CD8-positive, alpha-beta memory T cell (primary cell): ENCODE measurements at places on chromosomes 3 and 15.

- DNase-seq, result no peak
Observed at GRCh38 chr3:2354702-2355101, 256.0 kb downstream of the CNTN4 start.

GRCh38 chr3:13345284-13345683 is 74.8 kb downstream of the NUP210 start:
- no peak for DNase-seq

DNA sequence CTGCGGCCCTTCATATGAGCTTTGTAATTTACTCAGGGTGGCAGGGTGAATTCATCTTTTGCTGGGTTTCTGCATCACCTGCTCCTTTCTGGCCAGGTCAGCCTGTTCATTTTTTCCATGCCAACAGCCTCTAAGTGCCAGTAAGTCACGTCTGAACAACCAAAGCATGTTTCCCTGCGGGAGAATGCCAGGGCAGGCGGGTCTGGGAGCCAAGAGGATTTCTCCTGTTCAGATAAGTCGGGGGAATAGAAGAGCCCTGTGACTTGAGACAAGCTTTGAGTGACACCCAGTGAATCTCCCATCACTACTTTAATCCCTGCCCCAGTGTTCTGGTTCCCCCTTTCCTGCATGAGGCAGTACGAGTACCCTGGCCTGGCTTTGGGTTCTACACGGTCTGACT is 153.1 kb downstream of the PGPEP1L start:
- DNase-seq, result no peak

- no peak for DNase-seq
Observed at GRCh38 chr3:98343647-98344507, 9.8 kb upstream of the OR5K4 start.

DNA sequence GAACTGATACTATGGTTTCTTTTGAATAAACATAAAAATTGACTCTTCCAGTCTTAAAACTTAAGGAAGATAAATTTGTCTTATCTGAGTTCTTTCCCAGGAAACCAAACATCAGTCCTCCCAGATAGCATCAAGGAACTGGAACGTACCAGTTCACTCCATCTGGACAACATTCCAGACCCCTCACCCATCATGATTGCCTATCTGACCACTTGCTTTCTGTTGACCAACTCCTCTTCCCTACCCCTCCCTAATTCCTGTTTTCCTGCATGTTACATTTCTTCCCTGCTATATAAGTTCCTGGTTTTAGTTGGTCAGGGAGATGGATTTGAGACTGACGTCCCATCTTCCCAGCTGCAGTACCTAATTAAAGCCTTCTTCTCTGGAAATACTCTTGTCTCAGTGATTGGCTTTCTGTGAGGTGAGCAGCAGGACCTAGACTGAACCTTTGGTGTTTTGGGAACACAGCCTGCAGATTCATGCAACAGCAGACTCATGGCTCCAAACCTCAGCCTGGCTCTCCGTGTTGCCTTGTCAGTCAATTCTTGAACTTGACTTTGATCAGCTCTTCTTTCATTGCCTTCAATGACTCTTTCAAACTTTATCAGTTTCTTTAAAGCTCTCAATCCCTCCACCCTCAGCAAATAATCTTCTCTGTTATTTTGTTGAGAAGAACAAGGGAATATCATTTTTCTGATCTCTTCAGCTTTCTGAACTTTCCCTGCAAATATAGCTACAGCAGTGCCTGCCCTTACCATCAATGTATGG is 123.6 kb downstream of the RPL22L1 start:
- DNase-seq, result no peak

DNA sequence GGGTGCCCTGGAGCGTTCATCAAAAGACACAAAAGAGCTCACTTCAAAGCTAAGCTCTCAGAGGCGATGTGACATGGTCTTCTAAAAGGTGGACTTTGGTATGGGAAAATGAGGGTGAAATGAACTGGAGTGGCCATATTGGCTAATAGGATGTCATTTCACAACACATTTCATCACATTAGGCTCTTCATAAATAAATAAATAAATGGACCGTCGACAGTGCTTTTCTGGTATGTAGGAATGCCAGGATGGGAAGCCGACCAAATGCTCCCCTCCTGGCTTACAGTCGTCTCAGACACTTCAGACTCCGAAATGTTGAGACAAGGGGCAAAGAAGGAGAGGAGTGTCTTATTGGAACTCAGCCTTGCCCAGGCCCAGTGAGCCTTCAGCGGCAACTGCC is 383.0 kb downstream of the NTRK3 start:
- no peak for DNase-seq

DNA sequence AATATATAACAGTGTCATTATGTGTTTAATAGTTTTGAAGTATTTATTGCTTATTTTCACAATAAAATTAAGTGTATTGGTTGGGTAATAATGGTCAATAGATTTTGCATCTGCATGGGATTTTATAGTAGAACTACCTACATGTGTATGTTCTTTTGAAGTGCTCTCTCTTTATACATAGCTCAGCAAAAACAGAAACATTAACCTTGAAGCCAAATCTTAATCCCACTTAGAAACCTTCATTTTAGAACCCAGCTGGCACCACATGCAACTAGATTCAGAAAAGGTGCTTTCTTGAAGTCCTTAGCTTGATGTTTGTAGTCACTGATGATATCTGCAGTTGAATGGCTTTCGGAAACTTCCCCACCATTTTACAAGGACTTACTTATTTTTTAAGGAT is 146.9 kb upstream of the IL12A start:
- no peak for DNase-seq

DNA sequence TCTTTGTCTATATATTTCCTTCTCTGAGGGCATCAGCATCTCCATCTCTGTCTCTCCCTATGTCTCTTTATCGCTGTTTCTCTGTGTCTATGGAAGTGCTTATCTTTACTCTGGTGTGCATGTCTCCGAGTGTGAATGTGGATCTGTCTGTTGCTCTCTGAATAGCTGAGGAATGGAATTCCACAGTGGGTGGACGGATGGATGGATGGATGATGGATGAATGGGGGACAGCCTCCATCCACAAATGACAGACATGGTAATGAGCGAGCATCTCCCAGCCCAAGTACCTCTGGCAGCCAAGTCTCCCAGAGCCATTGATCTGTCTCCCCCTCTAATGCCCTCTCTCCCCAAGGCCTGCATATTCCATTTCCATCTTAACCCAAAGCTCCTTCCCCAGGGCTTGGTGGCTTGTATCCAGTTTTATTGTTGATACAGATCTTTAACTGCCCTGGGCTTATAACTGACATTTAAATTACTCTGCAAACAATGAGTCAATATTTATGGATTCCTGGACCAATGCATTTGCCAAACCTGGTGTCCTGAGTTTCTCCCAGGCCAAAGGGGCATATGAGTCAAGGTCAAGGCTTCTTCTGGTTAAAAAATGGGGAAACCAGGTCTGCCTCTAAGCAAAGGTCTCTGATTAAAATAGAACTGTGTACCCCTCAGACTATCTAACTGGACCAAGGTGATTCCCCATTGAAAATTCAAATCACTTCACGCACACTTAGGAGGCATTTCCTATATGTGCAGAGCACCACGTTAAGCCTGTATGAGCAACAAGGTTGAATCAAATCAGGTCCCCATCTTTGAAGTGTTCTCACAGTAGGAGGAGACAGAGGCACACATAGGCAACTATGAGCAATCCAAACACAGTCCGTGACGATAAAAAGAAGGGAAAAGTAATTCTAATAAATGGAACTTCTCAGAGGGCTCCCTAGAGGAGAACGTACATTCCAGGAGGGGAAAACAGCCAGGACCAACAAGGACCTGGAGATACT is 109.9 kb downstream of the TLE3 start:
- no peak for DNase-seq

GRCh38 chr3:127156338-127157050 is 36.4 kb upstream of the PRR23E start:
- DNase-seq, result no peak

DNA sequence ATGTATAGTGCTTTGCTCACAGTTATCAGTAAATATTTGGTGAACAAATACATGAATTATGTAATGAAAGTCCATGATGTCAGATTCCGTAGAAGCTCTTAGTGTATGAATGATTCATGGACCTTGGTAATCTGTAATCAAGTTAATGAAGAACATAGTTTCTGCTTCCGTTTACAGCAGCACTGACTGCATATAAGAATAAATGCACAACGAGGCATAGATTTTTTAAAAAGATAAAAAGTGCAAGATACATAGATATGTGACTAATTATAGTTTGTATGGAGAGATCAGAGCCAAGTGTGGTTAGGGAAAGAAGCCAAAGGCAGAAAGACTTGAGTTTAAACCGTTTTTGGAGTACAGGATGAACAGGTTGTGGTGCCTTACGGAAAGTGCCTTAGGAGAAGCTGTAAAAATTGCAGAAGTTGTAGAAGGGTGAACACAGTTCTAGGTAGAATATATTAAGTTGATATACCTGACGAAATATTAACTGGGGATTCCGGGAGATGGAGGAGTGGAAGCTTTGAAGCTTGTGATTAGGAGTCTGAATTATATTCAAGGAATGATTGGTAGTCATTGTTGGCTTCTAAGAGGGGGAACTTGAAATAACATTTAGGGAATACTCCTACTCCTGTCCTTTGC is 293.1 kb downstream of the NLGN1 start:
- no peak for DNase-seq

GRCh38 chr3:187243933-187244524 is 46.7 kb downstream of the RTP1 start:
- DNase-seq, result no peak

DNA sequence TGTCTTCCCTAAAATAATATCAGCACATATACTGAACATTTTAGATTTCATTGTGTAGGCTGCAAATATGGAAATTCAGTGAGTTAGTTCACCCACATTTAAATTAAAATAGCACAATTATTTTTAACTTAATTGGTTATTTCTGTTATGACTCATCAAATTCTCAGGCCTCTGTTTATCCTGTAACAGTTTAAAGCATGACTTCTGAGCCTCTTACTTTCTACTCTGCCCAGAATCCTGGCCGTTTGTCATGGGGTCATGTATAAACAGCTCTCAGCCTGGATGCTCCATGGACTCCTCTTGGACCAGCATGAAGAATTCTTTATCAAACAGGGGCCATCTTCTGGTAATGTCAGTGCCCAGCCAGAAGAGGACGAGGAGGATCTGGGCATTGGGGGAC is 12.2 kb downstream of the TUBGCP4 start:
- no peak for DNase-seq

DNA sequence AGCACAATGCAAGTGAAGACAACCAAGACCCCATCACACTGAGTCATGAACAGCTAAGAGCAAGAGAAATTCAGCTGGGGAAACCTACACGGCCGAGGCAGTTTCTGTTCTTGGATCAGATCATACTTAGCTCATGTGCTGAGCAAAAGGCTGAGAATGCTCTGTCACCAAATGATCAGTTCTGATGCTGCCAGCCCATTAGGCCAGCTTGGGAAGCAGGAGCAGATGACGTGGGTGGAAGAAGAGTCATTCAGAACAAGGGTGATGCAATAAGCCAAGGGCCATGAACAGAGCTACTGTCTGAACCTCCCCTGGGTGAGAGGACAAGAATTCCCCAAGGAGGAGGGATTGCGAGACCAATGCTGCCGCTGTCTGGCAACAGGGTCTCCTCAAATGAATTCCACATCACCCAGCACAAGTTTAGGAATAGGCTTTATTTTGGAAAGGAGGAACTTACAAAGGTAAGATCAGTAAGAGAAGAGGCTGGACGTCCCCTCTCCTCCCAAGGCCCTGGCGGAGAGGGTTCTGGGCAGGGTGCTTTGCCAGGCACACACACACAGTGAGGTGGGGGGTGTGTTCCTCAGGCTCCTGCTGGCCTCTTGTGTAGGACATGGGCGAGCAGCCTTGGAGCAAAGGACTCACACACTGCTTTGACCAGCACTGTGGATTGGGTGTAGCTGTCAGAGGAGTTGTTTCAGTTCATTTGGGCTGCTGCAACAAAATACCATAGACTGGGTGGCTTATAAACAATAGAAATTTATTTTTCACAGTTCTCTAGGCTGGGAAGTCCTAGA is 65.6 kb upstream of the CTXND1 start:
- DNase-seq, result no peak

DNA sequence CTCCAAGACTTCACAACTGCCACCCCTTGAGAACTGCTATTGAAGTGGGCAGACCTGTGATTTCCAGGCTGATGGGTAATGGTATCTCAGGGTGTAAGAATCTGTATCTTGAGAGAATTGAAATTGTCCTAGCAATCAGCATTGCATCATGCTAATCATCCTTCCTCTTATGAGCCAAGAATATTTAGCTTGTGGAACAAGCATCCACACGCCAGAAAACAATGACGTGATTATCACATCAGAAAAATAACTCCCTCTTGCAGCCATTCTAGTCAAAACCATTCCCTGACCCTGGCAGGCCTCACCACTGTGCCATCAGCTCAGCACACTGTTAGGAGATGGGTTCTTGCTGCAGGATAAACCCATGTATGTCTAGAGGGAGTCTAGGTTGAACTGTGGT is 6.7 kb downstream of the BCL2L10 start:
- DNase-seq, result no peak

- DNase-seq, result no peak
Observed at GRCh38 chr3:97896129-97896528, 74.3 kb downstream of the CRYBG3 start.

DNA sequence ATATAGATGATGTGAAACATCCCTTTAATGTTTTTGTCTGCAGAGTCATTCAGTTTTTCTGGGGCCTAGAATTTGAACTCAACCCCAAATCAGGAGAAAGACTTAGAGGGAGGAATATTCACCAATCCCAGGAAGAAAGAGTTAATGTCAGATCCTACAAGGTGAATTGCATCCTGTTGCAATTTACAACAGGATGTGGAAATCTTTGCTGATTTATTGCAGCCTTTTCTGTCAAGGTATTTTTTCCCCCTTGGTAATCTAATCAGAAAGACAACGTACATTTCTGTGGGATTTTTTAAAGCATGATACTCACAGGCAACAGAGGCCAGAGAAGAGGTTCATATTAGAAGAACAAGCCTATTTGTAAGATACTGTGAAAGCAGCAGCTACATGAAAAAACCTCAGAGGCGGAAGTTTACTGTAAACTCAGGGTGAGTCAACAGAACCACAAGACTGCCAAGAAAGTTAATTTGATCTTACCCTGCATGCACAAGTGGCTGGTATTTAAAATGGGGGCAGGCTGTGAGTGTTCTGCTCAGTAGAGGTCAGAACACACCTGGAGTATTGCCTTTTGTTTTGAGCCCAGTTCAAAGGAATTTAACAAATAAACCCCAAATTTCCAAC is 531.9 kb downstream of the AGBL1 start:
- peak; percentile 46 for DNase-seq

DNA sequence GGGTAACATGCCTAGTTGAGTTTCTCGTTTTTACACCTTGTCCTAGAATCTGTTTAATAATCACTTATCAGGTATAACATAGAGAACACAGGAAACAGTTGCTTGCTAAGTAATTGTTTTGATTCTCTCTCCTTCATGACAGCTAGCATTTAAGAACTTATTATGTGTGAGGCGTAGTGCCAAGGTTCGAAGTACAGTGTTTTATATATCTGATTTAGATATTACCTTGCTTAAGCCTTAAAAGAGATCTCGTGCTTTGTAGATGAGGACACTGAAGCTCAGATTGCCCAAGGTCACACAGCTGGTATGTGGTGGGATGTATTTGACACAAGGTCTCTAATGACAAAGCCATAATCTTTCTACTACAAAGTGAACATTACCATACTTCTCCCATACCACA is 29.0 kb upstream of the IFT57 start:
- DNase-seq, result no peak

GRCh38 chr3:152938974-152939636 is 104.2 kb downstream of the P2RY1 start:
- no peak for DNase-seq

GRCh38 chr3:142337994-142338393 is 109.8 kb downstream of the XRN1 start:
- DNase-seq, result no peak

GRCh38 chr3:53850895-53851294 is 4.5 kb downstream of the IL17RB start:
- no peak for DNase-seq
